ENCODE measurements at places on chromosomes 3 and 15.

- no peak for DNase-seq
These were observed 153.3 kb downstream of the ULK4 start for GRCh38 chr3:41808618-41809017.

DNA sequence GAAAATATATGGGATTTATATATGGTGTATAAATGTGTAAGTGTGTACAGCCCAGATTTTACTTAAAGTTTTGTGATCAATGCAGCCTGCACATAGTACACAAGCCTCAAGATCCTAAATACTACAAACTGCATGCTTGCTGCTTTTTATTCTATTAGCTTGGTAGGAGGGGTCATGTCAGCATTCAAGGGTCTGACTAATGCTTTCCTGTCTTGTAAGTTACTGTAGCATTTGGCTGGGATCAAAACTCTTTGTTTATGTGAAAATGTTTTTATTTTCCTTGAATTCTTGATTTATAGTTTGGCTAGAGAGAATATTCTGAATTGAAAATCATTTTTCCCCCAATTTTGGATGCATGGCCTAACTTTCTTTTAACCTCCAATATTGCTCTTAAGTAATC lies 370.9 kb downstream of the NSUN3 start:
- DNase-seq, result no peak

DNA sequence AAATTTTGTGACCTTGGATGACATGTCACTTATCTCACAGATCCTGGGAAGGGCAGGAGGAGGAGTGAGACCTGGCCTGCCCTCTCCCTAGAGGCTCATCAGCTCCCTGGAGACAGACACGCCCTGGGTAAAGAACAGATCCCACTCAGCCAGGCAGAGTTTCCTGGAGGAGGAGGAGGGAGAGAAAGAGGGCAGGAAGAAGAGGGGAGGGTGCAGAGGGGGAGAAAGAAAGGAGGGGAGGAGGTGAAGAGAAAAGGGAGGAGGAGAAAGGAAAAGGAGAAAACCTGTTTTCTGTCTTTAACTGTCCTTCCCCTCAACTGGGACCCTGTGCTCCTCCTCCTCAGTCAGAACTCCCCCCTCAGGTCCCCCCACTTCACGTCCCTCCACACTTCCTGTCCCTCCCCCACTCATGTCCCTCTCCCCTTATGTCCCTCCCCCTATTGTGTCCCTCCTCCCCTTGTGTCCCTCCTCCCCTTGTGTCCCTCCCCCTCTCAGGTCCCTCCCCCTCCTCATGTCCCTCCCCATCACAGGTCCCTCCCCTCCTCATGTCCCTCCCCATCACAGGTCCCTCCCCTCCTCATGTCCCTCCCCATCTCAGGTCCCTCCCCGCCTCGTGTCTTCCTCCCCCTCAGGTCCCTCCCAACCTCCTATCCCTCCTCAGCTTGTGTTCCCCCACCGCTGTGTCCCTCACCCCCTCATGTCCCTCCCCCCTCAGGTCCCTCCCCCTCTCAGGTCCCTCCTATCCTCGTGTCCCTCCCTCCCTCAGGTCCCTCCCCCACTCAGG lies 52.3 kb upstream of the CGNL1 start:
- no peak for DNase-seq

DNA sequence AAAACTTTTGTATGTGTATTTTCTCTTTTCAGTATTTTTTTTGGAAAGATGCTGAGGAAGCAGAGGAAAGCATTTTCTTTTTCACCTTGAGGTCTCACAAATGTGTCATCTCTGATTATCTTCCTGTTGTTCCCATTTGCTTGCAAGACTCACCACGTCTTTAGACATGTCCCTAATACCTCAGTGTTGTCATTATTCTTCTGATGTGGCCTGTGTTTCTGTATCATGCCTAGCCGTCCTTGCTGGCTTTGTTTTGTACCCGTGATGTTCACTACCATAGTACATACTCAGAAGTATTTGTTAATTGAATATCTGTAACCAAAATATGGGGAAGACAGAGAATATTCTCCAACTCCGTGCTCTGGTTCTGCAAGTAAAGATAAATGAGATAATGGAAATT lies 5.0 kb upstream of the P2RY14 start:
- DNase-seq, result no peak

DNA sequence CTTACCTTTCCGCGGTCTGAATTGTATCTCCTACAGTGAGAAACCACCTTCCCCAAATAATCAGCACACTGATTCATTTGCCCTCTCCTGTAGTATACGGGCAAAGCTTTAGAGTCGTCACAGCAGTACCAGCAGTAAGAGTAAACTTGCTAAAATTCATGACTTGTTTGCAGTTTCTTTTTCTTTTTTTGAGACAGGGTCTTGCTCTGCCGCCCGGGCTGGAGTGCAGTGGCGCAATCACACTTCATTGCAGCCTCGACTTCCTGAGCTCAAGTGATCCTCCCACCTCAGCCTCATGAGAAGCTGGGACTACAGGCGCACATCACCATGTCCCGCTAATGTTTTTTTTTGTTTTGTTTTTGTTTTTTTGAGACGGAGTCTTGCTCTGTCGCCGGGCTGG lies 11.9 kb downstream of the SCAMP5 start:
- no peak for DNase-seq

DNA sequence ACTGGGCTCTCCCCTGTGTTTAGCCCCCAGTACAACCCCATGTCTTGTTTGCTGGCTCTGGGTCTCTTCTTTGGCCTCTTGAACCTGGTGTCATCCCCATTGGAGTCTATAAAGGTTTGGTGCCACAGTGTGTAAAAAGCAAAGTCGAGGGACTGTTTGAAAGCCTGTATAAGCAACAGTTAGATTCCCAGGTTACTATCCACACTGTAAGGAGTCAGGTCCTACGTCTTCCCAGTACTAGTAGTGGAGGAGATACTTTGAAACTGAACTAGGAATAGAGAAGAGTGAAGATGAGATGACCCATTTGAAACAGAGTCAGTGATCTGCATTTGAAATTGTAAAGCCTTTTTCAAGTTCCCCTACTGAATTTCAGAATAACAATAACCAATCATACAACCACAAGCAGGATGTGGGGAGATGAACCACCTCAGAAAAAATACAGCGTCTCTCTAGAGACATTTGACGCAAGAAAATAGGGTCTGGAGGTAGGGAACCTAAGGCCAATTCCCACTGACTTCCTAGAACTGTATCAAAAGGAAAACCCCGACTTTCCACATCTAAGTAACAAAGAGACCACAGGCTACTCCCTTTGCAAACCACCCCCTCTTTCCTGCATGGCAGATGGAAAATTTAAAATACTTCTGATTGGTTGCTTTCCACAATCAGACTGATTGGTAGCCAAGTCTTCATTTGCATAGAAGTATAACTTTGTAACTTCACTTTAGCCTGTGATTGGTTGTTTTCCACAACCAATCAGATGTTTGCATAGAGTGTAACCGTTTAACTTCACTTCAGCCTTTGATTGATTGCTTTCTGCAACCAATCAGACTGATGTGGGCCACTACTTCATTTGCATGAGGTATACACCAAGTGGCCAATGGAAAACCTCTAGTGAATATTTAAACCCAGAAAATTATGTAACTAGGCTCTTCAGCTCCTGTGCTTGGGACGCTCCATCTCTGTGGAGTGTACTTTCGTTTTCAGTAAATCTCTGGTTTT lies 49.9 kb upstream of the NEDD4 start:
- DNase-seq, result no peak

DNA sequence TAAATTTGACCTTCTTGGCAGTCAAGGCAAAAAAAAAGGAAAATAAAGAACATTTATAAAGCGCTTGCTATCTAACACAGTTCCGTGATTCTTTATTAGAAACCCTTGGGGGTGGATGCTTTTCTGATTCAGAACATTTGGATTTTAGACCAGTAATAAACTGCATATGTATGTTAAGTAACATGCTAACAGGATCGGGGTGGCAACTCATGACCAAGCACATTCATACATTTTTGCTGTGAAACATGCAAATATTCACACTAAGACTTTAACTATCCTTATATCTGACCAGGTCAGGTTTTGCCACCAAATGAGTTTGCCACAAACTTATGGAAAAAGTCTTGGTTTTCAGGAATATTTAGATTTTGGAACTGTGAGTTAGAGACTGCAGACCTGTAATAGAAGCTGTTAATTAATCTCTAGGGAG lies 30.4 kb upstream of the KLF13 start:
- DNase-seq, result no peak

DNA sequence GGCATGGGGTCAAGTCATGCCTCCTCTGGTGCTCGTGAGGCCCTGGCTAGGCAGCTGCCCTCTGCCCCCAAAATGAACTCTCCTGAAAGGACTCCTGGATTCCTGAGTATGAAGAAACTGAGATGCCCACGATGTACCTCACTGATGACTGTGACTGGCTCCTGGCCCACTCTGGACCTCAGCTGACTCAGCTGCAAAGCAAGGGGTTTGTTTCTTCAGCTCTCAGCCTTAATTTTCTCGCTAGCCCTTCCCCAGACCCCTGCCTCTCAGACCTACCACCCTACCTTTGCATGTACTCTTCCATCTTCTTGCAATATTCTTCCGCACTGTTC lies 5.2 kb upstream of the GNAI2 start:
- DNase-seq, result no peak

- DNase-seq, result no peak
These were observed 33.0 kb upstream of the LARS2 start for GRCh38 chr3:45355351-45355750.

- no peak for DNase-seq
These were observed 15.9 kb upstream of the FOXP1 start for GRCh38 chr3:71599416-71599815.

DNA sequence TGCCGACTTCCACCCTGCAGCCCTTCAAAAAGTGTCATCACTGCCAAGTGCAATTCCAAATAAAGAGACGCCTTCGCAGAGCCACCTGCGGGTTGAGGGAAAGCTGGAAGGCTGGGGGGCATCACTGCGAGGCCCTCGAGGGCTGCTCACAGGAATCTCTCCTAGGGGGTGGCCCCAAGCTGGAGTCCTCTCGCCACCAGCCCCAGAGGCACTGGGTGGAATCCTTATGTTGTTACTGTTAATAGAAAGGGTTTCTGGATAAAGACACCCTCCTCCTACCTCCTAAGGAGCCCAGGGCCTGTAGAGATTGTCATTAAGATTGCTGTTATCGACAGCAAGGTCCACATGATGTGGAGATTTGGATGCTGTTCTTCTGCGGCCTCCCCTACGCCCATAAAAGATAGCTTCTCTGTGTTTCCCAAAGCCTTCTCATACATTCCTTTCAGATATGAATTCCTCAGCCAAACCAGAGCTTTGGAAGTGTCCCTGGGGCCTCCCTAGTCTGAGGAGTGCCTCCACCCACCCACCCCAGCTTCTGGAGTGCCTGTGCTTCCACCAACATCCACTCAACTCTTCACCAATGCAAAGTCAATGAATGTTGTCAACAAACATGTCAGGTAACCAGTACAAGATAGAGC lies 512.7 kb downstream of the SHQ1 start:
- no peak for DNase-seq

DNA sequence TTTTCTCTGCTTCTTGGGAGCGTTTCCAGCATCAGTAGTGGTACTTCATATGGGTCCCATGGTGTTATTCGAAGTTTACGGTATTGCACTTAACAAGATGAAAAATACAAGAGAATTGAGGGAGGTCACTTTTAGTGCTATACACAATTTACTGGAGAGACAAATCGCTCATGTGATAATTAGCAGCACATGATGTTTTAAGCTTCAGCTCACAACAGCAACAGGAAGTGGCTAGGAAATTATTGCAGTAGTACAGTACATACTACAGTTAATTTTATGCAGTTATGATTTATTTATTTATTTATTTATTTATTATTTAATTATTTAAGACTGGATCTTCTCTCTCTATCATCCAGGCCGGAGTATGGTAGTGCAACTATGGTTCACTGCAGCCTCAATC lies 14.4 kb upstream of the DCAF1 start:
- DNase-seq, result no peak

- DNase-seq, result peak; percentile 95
These were observed 8.4 kb downstream of the NBEAL2 start for GRCh38 chr3:46987743-46988401.

DNA sequence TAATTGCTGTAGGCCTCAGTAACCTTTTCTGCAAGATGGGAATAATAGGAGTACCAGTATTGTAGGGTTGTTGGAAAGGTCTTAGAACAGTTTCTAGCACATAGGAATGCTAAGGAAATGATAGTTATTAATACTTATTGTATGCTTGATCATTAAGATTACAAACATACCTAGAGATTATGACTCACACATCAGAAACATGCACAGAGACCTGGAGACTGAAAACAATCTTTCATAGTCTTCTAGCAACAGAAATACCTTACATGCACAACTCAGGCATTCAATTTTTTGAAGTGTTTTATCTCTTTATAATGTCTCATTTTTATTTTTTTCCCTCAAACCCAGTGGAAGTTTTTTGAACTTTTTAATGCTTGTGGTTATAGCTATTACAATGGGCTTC lies 104.4 kb upstream of the ZBTB20 start:
- DNase-seq, result no peak

- peak; percentile 43 for DNase-seq
These were observed 461 bp downstream of the SECISBP2L start for GRCh38 chr15:49045751-49046219.

DNA sequence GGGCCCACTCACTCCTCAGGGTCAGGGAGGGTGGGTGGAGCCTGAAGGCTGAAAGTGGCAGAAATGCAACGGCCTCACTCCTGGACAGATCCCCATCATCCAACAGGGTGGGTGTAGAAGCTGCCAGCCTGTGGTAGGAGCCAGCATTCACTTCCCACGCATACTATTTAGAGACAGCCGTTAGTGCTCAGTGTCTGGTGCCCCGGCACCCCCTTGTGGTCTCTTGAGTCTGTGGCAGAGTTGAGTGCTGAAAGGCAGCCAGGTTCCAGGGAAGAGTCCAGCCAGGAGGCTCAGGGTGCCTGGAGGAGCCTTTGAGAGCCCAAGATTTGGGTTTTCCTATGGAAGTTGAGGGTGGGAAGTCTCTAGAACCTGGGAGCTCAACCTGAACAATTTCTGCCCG lies 2.1 kb upstream of the GNAT1 start:
- DNase-seq, result no peak

- DNase-seq, result no peak
These were observed 3.1 kb downstream of the PARP3 start for GRCh38 chr3:51945031-51945840.

DNA sequence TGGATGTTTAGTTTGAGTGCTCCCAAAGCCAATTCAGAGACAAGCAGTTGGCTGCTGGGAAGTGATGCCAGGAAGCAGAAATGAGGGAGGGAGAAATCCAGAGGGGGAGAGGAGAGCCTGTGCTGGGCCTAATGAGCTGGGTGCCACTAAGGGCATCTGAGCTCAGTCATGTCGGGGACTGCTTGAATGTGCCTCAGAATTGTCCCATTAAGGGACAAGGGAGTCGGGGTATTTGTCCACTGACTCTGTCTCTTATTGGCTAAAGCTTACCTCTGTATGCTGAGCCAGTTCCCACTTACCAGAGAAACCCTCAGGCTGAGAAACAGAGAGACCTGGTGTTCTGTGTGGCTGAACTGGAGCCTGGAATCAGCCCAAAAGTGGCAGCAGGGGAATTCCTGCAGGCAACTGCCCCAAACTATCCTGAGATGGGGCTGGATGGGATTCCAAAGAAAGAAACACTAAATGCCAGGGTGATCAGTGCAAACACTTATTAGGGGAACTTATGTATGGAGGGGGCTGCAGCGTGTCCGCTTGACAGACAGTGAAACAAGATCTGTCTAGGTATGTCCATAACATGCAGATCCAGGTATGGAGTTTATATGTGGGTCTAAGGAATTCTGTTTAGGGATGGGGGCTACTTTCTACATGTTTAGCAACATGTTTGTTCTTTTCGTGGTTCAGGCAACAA lies 48.6 kb downstream of the NR1D2 start:
- no peak for DNase-seq

GRCh38 chr3:46419816-46420215 lies 12.8 kb downstream of the CCRL2 start:
- no peak for DNase-seq
